Hematopoietic multipotent progenitor cell treated with erythropoietin and hydrocortisone succinate and interleukin-3 and kit ligand, for 17 days (in vitro differentiated cells): ENCODE measurements at places on chromosomes 5 and 9.
A peak's percentile ranks its signal among the peaks of the same experiment; 100 is the strongest.

GRCh38 chr5:89353837-89354551, 471.0 kb upstream of the MEF2C start:
- no peak for DNase-seq

DNA sequence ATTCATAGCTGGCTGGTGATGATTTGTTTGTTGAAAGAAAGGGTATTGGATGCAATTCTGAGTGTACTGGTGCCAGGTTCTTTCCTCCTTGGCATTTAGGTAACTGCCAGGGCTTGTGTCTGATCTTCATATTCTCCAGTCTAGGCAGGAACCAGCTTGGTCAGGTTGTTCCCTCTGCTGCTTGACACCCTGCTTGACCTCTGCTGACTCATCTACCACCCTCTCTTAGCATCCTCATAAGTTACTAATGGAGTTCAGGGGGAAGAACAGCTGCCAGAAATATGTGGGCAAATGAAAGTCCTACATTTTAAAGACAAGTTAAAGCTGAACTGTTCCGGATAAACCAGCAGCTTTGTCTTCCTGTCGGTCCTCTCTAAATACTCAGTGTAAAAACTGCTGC, 116.1 kb upstream of the TNC start:
- DNase-seq: no peak

DNA sequence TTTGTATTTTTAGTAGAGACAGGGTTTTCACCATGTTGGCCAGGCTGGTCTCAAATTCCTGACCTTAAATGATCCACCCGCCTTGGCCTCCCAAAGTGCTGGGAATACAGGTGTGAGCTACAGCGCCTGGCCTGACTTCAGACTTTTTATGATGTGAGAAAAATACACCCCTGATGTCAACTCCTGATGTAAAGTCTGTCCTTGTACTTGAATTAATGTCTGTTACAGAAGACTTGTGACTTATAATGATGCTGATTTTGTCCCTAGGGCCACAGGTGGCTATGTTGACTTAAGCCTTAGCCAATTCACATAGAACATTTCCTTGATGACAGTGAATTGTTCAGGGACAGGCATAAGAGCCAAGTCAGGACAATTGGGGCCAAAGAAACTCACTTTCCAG, 42.5 kb upstream of the MELK start:
- no peak for DNase-seq

- no peak for DNase-seq
Observed at GRCh38 chr9:20725675-20726074, 41.6 kb downstream of the FOCAD start.

- no peak for DNase-seq
Observed at GRCh38 chr9:81529556-81530193, 159.7 kb downstream of the TLE1 start.

DNA sequence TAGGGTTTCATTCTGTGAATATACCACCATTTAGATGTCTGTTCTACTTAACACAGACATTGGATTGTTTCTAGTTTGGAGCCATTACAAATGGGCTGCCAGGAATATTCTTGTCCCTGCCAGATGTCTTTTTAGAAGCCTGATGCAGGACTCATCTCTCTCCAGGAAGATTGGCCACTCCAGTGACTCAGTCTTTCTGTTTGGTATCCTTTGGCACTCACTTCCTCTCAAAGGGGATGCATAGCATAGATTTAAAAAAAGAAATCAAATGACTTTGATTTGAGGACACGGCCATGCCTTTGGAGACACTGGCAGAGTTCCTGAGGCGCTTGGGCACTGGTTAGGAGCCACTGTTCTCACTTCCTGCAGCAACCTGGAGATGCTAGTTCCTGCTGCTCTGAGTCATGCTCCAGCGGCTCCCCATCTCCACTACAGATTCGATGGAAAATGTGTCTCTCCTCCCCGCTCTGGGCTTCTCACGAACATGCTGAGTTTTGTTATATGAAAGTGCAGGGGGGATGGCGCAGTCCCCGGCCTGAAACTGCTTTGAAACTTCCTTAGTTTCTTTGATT, 3.5 kb upstream of the ZNF366 start:
- DNase-seq: no peak

GRCh38 chr5:134554319-134555222, 29.1 kb downstream of the JADE2 start:
- peak; percentile 26 for DNase-seq

DNA sequence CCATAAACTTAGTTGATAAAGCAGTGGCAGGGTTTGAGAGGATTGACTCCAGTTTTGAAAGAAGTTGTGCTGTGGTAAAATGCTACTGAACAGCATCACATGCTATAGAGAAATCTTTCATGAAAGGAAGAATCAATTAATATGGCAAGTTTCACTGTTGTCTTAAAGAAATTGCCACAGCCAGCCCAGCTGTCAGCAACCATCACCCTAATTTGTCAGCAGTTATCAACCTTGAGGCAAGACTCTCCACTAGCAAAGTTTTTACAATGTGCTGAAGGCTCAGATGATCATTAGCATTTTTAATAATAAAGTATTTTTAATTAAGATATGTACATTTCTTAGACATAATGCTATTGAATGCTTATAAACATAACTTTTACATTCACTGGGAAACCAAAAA, 101.0 kb upstream of the SH3GL2 start:
- DNase-seq: no peak

DNA sequence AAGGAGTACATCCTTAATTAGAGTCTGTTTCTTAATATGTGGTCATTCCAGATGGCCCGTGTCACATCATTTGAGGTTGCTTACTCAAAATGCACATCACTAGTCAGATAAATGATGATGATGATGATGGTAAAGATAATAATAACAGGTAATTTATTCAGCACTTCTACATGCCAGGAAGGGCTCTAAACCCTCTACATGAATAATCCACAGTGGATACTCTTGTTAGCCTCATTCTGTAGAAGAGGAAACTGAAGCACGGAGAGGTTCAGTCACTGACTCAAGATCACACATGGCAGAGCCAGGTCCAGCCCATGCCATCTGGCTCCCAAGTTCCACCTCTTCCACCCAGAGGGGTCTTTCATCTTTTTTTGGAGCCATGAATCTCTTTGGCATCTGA, 11.7 kb downstream of the SH3PXD2B start:
- no peak for DNase-seq

DNA sequence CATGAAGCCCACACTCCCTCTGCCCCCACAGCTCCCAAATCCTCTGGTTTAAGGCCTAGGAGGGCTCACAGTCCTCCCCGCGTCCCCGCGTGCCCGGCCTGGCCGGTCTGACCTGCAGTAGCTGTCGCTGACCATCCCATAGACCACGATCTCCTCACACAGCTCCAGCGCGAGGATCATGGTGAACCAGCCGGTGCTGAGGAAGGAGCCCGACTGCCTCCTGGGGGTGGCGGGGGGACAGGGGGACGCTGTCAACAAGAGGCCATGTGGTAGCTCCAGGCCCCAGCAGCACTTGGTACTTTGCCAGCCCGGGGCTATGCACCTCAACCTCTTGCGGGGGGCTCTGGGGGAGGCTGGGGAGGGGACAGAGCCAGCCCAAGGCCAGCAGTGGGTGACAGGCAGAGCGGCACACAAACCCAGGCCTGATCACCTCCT, 7.0 kb downstream of the ST6GALNAC4 start:
- no peak for DNase-seq

DNA sequence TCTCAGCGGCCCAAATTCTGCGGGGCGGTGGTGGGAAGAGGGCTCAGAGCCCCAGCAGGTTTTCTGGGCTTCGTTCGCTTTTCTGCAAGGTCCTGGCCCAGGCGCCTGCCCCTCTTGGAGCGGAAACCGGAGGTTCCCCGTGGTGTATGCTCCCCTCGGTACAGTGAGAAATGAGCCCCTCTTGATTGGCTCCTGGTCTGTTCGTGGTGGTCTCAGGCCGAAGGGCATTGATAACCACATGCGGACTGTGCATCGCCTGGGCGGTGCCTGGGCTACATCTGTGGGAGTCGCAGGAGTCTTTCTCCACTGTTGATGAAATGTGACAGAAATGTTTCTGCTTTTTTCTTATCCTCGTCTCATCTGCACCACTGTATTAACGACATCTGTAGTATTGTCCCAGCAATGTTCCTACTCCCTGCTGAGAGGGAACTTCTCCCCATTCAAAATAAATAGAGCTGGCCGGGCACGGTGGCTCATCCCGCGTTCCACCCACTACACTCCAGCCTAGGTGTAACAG, 682 bp downstream of the MAN1B1 start:
- DNase-seq: no peak

DNA sequence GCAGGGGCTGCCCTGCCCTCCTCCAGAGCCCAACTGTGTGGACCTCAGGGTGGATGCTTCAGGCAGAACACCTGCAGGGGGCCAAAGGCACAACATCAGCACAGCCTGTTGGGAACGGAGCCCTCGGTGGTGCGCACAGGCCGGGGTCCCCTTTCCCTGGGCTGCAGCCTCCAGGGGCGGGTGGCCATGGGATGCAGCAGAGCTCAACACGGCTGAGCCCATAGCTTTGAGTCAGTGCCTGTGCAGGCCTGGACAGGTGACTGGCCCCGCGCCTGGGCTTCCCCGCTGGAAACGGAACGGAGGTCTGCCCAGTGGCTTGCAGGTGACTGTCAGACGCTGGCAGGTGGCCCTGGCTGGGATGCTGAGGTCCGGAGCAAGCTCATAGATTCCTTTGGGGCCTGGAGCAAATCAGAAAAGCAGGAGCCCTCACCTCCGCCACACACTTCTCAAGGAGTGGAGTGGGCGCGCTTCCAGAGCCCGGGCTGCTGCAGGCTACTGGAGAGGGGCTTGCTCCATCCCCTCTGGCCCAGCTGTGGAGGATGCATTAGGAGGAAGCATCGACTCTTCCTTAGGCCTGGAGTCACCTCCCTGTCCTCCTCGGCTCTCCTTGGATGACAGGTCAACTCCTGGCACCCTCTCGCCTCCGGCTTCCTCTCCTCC, 69.8 kb upstream of the RNU6ATAC start:
- no peak for DNase-seq

- no peak for DNase-seq
Observed at GRCh38 chr9:18739127-18739526, 265.2 kb downstream of the ADAMTSL1 start.

DNA sequence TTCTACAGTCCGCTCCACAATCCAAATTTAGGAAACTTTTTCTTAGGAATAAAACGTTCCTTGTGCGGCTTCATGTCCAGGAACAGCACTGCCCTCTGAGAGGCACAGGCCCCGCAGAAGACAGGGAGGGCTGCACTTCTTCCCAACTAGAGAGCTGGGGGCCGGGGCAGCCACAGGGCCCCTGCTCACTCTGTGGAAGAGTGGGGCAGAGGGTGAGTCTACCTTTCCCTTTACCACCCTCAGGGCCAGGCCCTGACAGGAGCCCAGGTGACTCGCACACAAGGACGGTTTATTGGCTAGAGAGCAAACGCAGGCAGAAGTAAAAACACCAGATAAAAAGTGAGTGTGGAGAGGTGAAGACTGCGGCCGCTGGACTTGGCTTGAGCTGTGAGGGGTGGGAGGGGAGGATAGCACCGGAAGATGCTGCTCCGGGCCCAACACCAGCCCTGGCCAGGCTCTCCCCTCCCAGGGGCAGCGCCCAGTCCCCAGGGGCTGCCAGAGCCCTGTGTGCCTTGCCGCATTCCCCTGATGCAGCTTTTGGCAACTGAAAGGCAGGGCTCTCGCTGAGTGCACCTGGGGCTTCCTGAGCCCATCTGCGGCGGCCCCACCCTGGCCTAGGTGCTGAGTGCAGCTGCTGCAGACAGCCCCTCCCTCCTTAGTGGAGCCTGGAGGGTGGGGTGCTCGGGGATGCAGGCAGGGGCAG, 20.2 kb downstream of the SH3GLB2 start:
- DNase-seq: no peak

GRCh38 chr5:159844267-159845121, 71.8 kb upstream of the ADRA1B start:
- DNase-seq: no peak

GRCh38 chr5:119270121-119270565, 85.7 kb upstream of the TNFAIP8 start:
- DNase-seq: no peak

DNA sequence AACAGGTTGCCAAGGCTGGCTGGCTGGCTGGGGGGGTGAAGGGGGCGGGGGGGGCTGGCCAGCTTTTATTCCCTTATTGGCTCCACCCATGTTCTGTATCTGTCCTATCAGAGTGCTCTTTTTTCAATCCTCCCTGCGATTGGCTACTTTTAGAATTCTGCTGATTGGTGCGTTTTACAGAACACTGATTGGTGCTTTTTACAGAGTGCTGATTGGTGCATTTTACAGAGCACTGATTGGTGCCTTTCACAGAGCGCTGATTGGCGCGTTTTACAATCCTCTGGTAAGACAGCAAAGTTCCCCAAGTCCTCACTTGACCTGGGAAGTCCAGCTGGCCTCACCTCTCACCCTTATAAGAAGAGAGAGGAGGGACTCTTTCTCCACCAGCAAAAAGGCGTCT, 175.9 kb downstream of the ERCC6L2 start:
- no peak for DNase-seq

- no peak for DNase-seq
Observed at GRCh38 chr5:148491793-148492184, 108.0 kb downstream of the FBXO38 start.

DNA sequence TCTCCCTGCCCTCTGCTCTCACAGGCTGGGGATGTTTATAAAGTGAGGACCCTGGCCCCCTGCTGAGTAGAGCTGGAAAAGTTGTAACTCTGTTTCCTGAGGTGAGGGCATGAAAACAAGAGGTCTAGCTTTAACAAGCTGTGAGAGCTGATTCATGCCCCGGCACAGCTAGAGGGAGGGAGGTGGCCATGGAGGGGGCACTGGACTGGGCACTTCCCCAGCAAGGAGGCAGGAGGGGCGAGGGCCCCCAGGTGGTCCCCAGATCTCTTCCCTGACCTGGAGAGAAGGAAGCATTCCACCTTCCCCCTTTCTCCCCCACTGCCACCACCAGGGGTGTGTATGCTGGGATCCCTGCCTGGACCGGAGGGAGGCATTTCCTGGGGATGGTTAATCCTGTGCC, at the start of gene MSMP:
TSS of gene MSMP (minus strand) at position 13 of the 400 bp plus-strand sequence. CDS start 147 bp downstream, outside the sequence.
- DNase-seq: no peak

- DNase-seq: no peak
Observed at GRCh38 chr5:141326088-141326854, 4.0 kb upstream of the PCDHGA1 start.

DNA sequence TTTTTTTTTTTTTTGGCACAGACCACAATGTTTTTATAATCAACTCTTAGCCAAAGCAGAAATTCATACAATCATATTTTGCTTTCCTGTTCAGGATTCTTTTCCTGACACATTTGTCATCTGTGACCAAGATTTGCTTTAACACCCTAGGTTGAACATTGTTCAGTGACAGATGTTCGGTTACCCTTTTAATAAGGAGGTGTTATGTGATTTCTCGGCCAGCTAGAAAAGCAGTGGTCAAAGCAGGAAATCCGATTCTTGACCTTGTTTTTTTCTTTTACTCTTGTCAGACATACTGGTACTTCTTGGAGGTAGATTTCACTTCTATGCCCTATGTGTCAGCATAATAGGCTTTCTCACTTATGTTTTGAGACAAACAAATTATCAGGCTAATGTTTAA, 335.3 kb upstream of the ACTBL2 start:
- DNase-seq: no peak

GRCh38 chr5:137305971-137306602, 193.0 kb downstream of the SPOCK1 start:
- DNase-seq: no peak
